ENCODE measurements at places on chromosomes 1 and 21. TPM values are rescaled to one million over a fixed set of nuclear protein-coding genes. Genes with fewer than 3 reads are reported as not detected.
A peak's percentile ranks its signal among the peaks of the same experiment; 100 is the strongest.

DNA sequence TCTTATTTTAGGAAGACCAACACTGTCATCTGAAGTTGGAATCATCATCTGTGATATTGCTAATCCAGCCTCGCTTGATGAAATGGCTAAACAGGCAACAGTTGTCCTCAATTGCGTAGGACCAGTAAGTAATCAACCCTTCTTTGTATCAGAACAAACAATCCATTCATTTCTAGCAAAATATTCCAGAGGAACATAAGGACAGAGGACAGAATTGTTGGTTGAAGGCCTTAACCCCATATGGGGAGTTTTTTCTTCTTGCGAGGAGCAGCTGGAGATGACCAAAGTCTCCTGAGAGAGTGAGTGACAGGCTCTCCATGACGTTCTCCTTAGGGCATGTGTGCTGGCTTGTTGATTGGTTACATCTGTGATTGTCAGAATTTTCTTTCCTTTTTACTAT is 2.7 kb downstream of the SCCPDH start:
- DNase-seq, result no peak

DNA sequence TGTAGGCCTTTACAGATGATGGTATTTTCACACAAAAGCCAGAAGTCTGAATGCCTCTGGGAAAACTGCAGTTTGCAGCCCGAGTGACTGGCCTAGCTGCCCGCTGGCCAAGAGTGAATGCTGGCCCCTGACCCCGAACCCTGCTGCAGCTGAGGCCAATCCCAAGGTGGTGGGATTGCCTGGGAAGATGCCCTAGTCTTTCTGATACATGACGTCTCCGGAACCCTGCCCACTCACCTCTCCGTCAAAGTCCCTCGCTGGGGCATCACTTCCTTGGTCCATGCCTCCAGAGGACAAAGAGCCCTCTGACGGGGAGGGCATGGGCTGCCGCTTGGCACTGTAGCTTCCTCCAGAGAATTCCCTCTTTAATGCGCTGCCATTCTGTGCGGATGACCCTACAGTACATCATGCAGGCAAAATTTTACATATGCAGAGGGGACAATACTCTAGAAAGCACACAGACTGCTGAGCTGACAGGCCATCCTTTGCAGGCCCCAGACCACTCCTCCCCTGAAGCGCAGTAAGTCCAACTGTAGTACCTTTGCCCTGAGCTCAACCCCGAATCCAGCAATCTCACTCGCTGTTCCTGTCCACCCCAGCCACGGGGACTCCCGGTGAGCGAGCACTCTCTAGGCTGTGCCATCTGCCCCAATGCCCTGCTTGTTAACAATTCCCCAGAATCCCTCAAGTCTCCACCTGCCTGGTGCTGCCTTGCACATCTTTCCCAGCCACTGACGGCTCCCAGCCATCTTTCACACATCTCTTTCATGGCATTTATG is 54.7 kb downstream of the COQ8A start:
- no peak for DNase-seq

DNA sequence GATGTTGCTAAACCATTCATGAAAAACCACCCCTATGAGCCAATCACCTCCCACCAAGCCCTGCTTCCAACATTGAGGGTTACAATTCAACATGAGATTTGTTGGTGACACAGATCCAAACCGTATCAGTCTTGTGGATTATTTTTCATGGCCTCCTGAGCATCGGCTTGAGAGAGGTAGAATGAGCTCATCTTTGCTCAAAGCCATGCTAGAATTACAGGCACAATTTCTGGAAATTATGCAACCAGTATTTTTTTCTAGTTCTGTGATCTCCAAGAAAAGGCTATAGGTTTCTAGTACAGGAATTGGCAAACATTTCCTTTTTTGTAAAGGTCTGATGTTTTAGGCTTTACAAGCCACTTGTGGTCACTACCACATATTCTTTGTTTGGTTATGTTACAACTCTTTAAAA is 219.4 kb downstream of the DUSP10 start:
- DNase-seq, result no peak

DNA sequence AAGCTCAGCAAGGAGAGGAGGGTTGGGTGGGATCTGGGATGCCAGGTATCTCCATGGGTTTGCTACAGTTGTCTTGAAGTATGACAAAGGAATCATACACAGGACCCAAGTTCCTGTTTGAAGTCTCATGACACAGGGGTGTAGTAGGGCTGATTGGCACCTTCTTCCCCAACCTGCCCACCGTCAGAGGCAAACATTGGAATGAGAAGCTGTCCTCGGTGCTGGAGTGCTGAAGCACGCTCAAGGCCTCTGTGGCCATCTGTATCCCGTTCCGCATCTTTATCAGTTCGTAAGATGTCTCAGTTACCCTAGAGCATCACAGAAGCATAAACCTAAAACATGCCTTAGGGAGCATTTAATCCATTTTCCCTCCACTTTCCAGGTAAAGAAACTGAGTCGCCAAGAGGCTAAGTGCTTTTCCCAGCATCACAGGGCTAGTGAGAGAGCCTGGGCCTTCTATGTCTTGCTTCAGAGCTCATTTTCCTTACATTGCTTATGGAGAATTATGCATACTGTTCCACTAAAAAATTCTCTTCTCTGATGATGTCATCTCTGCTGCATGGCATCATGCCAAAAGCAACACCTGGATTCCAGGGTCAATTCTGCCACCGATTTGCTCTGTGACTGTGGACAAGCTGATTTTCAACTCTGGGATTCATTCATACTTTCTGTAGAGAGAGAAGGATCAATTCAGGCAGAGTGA is 34.2 kb downstream of the VWA5B1 start:
- no peak for DNase-seq

GRCh38 chr1:167762061-167762746 is 40.4 kb downstream of the MPZL1 start:
- DNase-seq, result no peak

The PGLYRP3 gene
- not detected for total RNA-seq

GRCh38 chr1:193592317-193592716 is 405.9 kb upstream of the B3GALT2 start:
- DNase-seq, result no peak

The RIPPLY3 gene
- 11.4 TPM for total RNA-seq

The SPRR2B gene
- not detected for total RNA-seq

- DNase-seq, result no peak
Observed at GRCh38 chr21:14687268-14687625, 141.1 kb upstream of the SAMSN1 start.

DNA sequence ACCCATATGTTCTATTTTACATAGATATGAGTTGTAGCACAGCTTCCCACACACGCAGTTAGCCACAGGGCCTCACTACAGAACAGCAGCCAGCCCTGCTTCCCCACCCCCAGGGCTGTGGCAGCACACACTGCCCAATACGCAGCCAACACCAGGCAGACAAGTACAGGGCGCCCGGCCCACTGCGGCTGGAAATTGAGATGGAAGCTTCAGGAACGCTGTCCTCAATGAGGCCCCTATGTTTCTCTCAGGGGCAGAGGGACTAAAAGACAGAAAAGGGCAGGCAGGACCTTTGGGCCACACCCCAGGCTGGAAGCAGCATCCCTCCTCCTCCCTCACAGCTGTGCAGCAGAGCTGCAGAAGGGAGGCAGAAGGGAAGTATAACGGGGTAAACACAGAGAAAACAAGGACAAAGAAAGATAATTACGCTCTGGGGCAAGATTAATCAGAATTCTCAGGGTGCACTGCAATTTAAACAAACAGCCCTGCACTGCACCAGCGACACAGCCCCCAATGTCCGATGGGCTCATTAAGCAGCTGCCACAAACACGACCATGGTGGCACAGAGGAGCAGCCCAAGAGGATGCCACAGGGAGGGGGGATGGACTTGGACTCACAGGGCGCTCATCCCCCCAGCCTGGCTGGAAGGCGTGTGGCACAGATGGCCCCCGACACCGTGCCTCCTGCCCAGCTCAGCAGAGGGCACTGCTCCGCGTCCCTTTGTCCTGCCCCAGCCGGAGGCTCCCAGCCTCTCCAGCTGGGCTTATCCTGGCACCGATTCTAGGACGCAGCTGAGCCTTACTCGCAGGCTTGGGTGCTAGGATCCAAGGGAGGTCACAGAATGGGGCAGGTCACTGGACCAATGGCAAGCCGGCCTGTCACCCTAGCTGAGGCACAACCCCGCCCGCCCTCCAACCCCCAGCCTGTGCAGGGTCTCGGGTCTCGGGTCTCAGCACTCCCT is 14.2 kb downstream of the WDR4 start:
- no peak for DNase-seq

GRCh38 chr1:229856009-229856650 is 210.9 kb upstream of the GALNT2 start:
- DNase-seq, result no peak

- no peak for DNase-seq
Observed at GRCh38 chr21:16573578-16573977, 843.8 kb downstream of the USP25 start.

The EPHA10 gene
- 3.5 TPM for total RNA-seq

- DNase-seq, result no peak
Observed at GRCh38 chr1:210237479-210237878, 4.9 kb downstream of the SERTAD4 start.

DNA sequence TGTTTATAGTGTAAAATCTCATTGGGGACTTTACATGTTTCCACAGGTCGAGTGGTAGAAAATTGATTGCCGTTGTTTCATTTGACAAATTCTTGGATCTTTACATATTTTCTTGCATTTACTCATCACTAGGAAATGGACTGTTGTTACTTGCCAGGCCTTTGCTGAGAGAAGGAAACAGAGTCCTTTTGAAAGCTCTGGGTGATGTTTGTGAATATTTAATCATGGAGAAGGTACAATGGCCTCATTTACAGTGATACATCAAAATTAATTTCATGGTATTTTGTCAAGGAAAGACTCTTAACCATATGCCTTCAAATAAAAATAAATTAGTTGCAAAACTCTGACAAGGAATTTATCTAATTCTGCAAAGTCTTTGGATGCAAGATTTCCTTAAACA is 198.0 kb downstream of the GRIK1 start:
- DNase-seq, result no peak

DNA sequence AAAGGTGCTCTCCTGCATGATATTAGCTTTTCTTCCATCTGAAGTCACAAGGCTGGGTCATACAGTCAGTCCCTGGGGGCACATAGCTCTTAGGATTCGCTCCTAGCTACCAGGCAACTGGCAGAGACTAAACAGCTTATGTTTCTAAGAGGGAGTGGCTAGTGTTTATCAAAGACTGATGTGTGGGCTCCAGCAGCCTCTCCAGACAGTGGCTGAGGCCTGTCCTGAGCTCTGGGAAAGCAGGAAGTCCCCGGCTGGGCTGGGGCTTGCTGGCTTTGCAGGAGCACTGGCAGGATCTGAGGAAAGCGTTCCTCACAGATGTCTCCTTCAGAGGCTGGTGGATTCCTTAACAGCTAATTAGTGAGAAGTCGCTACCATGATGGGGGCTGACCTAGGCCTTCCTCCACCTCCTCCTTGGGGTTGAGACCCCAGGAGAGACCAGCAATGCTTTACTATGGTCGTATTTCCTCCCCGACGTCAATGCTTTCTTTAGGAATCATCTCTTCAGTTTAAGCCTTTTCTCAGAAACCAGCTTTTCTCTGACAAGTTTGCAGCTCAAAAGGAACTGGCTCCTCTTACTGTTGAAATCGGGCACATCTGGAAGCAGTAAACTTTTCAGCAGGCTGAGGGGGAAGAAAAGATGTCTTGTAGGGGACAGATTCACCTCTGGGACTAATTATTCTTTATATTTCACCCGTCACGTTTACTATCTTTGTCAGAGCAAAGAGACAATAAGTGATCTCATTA is 33.5 kb upstream of the HHAT start:
- DNase-seq, result no peak

DNA sequence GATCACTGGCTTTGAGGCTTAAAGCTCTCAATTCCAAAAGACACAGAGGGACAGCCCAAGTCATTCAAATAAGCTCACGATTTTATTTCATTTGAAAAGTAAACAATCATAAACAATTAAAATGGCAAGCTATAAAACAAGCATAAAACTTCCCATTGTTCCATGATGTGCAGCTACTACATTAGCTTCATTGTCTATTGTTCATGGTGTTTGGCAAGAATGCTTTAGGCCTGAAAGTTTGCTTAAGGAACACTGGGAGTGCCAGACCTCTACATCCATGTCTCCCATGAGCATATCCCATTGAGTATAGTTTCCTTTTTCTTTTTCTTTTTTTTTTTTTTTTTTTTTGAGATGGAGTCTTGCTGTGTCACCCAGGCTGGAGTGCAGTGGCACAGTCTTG is 286.1 kb upstream of the ESRRG start:
- DNase-seq, result peak; percentile 47

The ITGB2 gene
- 45.7 TPM for total RNA-seq

- DNase-seq, result no peak
Observed at GRCh38 chr1:243796016-243796415, 54.0 kb downstream of the AKT3 start.

The FCGR1A gene
- total RNA-seq, result not detected

DNA sequence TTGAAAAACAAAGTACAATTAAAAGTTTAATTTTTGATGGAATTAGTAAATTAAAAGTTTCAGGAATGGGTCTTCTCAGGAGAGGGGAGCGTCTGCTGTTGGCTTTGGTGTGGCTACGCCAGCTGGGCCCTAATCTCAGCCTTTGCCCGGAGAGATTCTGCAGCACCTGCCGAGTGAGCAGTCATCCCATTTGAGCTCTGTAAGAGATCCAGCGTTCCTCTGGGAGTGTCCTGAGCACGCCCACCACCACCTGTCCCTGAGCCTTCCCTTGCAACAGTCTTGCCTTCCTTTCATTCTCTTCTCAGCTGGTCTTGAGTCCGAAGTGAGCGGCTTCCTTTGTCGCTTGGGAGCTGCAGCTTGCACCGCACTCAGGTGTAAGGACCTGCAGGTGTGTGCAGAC is 263.1 kb downstream of the CAMTA1 start:
- no peak for DNase-seq

GRCh38 chr1:11227106-11228077 is 35.0 kb downstream of the MTOR start:
- no peak for DNase-seq

GRCh38 chr1:210850556-210850955 is 283.4 kb downstream of the KCNH1 start:
- DNase-seq, result no peak

The GBP5 gene
- total RNA-seq, result not detected

All from PC-3 (cell line).